Activated T-helper 1 cell treated with anti-CD3 and anti-CD28 coated beads, Interleukin-12 subunit alpha, Interleukin-12 subunit beta, Interleukin-2, Interleukin-4 antibody, amounts not matched to agents 30 ng/mL and 10 ng/mL and 1 ng/mL, durations not matched to agents 14 hours and 24 hours and 36 hours (primary cell): ENCODE measurements at places on chromosomes 5 and 9. TPM values are rescaled to one million over a fixed set of nuclear protein-coding genes. Genes with fewer than 3 reads are reported as not detected.

The CPLANE1 gene
- total RNA-seq = 5.5 and 7.7 TPM in 2 replicates

The ARID3C gene
- 0.23 TPM in 1 of 2 replicates, not detected in the other for total RNA-seq

The PTGES gene
- total RNA-seq = 0.16 TPM in 1 of 2 replicates, not detected in the other

The SVEP1 gene
- not detected in 2 replicates for total RNA-seq
